ENCODE measurements at places on chromosomes 1 and 21.
A peak's percentile ranks its signal among the peaks of the same experiment; 100 is the strongest.

- no peak for DNase-seq
Measured at GRCh38 chr1:118487091-118487490, 302.1 kb upstream of the SPAG17 start.

- DNase-seq = no peak
Measured at GRCh38 chr1:37725851-37726613, 33.7 kb downstream of the CDCA8 start.

- no peak for DNase-seq
Measured at GRCh38 chr1:11316701-11317100, 43.7 kb downstream of the UBIAD1 start.

GRCh38 chr21:38261851-38262250 lies 5.1 kb downstream of the KCNJ15 start:
- DNase-seq = no peak

DNA sequence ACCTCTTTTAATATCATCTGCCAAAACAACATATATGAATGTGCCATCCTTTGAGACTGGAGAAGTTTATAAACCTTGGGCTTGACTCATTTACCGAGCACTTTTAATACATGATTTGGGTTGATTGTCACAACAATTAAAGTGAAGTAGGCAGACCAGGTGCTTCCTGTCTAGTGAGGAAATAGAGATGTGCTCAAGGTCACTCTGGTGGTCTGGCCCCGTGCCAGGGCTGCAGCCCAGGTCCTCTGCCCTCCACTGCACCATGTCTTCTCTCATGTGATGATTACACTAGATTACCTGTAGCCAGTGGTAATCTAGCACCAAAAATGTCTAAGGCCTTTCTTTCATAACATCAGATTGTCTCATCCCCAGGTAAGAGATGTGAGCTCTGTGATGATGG lies 61.8 kb upstream of the LAMC2 start:
- peak; percentile 29 for DNase-seq

DNA sequence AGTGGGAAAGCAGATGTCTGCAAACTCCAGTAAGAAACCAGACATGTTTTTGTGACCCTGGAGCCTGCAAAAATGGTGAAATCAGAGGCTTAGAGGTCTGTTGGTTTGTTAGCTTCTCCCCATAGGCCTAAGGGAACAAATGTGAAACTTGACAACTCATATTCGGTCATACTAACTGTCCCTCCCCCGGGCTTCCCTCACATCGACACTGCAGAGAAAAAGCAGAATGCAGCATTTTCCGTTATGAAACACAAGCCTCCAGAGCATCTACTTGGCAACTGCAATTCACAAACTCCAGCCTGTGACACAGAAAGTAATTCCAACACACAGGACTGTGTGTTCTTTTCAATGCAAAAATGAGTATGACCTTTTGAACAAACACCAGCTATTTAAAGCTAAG lies 3.7 kb downstream of the KCNA2 start:
- no peak for DNase-seq

GRCh38 chr1:43388613-43389012 lies 987 bp downstream of the MED8 start:
- no peak for DNase-seq

Measured in A172 (cell line).